ENCODE measurements at places on chromosomes 7 and 10.

GRCh38 chr7:142739923-142740492 lies 9.3 kb upstream of the PRSS1 start:
- DNase-seq: peak; percentile 40

- no peak for DNase-seq
Measured at GRCh38 chr10:76463111-76463510, 1031.7 kb downstream of the LRMDA start.

DNA sequence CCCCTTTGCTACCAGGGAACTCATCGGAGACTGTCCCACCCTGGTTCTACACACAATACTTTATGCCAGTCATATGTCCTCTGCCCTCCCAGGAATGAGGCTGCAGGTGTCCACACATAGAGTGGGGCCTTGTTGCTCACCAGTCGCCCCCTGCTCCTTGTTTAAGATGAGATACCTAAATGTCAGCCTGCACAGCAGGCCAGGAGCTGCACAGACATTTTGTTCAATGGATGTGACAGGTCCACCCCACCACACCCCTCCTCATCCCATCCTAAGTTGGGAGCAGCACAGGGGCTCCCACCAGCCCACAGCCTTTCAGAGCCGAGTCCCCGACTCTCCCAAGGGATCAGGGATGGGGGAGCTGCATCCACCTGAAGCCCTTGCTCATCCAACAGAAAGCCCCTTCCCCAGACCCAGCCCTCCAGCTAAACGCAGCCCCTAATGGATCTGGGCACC lies 6.2 kb upstream of the GRID1 start:
- no peak for DNase-seq

- no peak for DNase-seq
Measured at GRCh38 chr10:74755273-74755672, 71.1 kb upstream of the KAT6B start.

GRCh38 chr10:102438374-102438773 lies 6.0 kb upstream of the CUEDC2 start:
- no peak for DNase-seq

- DNase-seq: no peak
Measured at GRCh38 chr7:117837841-117838240, 35.4 kb downstream of the CTTNBP2 start.

- DNase-seq: no peak
Measured at GRCh38 chr7:72039460-72039859, 372.7 kb downstream of the CALN1 start.

GRCh38 chr10:6296828-6297251 lies 94.1 kb downstream of the PFKFB3 start:
- no peak for DNase-seq

GRCh38 chr7:140568021-140568813 lies 72.4 kb downstream of the DENND2A start:
- DNase-seq: no peak

DNA sequence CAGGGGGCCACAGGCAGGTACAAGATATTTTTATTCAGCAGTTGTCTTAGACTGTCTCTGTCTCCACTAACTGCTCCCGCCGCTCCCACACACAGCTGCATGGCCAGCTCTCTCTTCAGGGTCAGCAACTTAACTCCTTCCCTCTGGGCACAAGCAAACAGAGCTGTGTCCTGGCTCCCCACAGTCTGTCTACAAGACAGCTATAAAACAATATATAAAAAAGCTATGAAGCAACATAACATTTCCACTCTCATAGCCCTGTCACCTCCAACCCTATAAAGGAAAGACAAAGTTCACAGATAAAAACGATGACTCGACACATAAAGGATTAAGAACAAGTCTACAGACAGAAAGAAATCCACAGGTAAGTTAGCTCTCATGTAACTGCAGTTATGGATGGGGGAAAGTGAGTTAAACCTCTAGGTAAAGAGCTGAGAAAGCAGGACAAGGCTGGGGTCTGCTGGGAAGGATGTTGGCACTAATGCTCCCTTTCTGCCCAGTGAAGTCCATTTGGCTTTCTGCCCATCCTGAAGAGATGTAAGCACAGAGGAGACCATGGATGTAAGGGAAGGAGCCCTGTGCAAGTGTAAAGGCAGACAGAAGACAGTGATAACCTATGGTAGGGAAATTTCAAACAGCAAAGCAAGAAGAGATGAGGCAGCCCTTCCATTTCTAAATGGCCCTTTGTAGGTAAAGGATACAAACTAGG lies 27.0 kb downstream of the RAPGEF5 start:
- no peak for DNase-seq

DNA sequence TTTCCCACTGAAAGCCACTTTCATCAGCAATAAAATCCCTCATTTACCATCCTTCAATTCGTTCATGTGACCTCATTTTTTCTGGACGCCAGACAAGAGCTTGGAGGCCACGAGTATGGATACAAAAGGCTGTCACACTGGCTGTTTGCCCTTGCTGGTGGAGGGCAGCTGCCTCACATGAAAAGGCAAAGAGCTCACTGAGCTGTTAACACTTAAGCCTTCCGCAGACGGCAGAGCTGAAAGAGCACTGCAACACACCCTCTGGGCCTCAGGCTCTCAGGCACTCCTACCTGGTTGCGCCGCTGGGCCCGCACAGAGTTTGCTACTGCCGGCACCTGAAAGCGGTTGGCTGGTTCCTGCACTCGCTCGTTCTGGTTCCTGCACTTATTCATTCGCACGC lies 193.5 kb downstream of the CFTR start:
- DNase-seq: no peak

GRCh38 chr7:47506382-47507339 lies 75.2 kb downstream of the TNS3 start:
- DNase-seq: no peak

- DNase-seq: no peak
Measured at GRCh38 chr10:118305730-118306129, 36.4 kb downstream of the FAM204A start.

DNA sequence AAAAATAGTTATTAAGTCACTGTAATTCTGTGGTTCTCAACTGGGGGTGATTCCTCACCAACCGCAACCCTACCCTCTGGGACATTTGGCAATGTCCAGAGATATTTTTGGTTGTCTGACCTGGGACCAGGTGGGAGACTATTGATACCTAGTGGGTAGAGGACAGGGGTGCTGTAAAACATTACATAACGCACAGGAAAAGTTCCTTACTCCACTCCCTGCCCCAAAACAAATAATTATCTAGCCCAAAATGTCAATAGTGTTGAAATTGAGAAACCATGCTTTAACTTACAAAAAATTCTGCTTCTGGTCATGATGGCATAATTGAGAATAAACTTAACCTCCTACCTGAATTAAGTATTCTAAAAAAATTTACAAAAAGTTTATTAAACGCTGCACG lies 177.7 kb upstream of the FEZF1 start:
- no peak for DNase-seq

- peak; percentile 19 for DNase-seq
Measured at GRCh38 chr7:36287371-36288241, 102.1 kb upstream of the ANLN start.

GRCh38 chr7:140137078-140137477 lies 39.7 kb downstream of the KDM7A start:
- no peak for DNase-seq

DNA sequence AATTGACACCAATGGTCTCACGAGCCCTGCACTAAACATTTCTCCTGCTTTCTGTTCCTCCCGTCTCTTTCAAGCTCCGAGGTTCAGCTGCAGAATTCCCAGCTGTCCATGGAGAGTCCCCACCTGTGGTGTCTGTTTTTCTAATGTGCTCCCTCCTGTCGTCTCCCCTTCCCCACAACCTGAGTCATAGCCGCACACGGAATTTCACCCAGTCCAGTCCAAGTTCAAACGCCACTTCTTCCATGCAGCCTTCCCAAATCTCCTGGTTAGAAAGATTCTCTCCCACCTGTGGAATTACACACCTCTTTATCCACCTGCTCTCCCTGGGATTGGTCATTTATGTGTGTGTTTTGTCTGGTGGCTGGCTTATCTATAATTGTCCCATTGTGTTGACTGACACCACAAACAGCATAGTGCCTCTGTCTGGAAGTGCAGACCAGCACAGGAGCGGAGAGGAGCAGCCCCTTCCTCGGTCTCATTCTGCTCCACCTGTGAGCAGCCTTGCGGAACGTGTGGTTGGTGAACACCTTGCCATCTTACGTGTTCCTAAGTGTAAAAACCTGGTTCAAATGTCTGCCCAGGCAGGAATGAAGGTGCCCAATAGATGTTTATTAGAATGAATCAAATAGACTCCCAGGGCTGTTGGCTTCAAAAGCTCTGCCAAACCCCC lies 3.3 kb upstream of the DIP2C start:
- no peak for DNase-seq

DNA sequence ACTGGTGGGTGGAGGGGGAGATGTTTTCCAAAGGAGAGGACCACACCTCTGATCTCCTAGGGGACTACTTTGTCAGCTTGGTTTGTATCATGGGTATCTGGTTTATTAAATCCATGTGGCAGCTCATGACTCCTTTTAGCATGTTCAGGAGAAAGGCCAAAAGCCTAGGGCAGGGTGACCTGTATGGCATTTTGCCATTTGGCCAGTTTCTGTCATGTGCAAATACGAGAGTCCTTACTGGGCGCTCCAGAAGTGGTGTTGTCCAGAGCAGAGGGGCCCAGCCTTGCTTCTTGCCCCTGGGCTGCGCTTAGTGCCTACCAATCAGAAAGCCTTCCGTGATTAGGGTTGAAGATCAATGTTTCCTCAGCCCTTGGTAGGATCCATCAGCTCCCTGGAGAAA lies 31.0 kb downstream of the ADRA2A start:
- no peak for DNase-seq

DNA sequence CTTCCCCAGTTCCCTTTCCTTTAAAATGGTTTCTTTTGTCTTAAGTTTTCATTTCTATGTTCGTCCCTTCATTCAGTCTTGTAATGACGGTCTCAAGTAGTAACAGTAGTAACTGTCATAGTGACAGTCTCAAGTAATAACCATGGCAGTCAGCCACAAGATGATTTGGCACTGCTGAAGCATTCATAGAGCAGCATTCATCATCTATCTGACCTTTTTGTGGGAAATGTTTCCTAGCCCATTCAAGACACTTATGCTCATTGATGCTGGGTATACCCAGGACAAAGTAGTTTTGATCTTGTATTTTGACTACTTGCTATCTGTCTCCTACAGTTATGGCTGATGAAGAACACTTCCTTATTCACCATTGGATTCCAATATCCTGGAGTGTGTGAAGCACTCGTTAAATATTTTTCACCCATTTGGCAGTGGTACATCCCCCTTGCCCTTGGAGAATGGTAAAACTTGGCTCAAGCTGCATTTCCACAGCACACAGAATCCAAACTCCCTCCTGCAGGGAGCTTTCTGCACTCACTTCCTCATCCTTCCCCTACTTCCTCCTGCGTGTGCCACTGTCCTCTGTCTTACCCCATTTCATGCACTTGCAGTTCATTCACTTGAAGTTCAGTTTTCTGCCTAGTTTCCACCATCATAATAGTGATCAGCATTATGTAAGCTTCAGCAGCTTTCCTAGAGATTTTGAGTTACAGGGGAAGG lies 19.0 kb downstream of the GIMAP4 start:
- no peak for DNase-seq

DNA sequence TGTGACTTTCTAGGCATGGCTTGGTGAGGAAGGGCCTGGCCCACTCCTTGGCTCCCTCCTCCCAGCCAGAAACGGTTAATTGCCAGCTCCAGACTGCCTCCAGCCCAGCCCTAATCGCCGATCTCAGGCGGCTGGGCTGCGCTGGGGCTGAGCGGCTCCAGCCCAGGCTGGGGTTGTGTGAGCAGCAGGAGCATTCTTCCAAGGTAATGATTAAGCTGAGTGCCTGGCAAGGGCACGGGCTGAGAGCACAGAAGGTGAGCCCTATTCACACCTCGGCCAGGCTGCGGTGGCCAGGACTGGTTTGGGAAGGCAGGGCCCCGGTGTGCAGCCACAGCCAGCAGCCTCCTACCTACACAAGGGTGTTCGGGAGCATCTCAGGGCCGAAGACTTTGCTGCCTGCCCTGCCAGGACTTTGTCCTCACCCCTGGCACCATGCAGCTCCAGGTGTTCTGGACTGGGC lies at the start of gene TMEM72:
Gene TMEM72 (plus strand): TSS at position 257 of the 460 bp plus-strand sequence. CDS start 176 bp downstream, at position 433.
- DNase-seq: no peak

- no peak for DNase-seq
Measured at GRCh38 chr10:90205340-90205739, 503.9 kb downstream of the KIF20B start.

DNA sequence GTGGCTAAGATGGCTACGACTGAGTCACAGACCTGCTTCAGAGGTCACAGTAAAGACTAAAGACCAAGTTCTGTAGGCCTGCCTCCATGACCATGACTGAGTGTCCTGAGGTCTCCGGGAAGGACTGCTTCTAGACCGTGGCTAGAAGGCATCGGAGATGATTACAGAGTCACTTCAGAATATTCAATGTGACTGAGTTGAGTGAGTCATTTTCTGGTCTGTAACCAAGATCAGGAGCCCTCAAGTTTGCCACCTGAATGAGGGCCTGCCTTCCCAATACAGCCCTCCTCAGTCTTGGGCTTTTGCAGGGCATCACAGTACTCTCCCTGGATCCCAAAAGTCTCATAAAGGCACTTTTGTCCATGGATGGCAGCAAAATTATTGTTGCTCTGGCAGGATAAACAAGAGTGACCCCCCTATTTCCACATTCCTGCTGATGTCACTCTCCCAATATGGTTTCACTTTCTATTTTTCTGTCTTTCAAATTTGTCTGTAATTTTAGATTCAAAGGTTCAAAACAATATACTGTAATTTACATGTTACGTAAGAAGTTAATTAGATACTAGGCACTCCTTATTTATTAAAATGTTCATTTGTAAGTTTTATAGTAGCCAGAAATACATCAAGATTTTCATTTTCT lies 47.7 kb upstream of the ZNF92 start:
- DNase-seq: no peak

- no peak for DNase-seq
Measured at GRCh38 chr7:53437336-53437735, 401.9 kb downstream of the POM121L12 start.

DNA sequence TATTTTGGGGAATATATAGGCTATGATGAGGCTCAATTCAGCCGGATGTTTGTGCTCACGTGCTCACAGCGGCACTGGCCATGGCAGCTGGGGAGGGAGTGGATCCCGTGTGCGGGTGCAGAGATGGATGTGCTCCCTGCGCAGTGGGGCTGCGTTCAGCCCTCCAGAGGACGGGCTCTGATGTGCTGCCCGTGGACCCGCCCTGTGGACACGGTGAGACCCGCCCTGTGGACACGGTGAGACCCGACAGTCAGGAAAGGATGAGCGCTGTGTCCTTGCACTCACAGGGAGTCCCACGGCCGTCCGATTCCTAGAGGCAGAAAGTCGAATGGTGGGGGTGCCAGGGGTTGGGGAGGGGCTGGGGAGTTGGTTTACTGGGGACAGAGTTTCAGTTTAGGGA lies 89.0 kb downstream of the DNAJB6 start:
- DNase-seq: no peak

DNA sequence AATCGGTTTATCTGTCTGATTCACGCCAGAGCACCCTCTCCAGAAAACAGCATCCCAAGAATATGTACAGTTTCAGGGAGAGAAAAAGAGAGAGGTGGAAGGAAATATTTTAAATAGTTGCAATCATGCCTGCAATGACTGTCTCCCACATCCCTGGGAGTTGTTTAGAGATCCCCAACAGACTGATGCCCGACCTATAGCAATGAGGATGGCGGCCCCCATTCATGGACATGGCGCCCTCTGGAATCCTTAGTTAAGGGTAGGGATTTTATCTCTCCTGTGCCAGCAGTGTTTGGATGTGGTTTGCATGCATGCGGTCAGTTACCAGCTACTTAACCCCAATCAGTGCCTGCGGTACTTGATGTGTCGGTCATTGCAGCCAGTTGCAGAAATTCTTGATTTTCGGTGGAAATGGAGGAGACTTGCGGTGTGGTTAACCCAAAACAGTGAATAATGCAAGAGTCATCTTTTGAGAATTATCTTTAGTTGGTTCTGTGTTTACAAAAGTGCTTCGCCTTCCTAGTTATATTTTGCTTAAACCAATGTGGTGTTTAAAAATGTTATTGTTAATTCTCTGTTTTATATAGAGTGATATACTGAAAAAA lies 186.0 kb upstream of the TCF7L2 start:
- DNase-seq: no peak
